CD4-positive, alpha-beta T cell treated with Interleukin-6 at 100 ng/mL for 8 hours (primary cell): ENCODE measurements at places on chromosomes 16 and 17.
A peak's percentile ranks its signal among the peaks of the same experiment; 100 is the strongest.

- DNase-seq = no peak
Measured at GRCh38 chr17:21674242-21674731, 18.0 kb upstream of the KCNJ18 start.

DNA sequence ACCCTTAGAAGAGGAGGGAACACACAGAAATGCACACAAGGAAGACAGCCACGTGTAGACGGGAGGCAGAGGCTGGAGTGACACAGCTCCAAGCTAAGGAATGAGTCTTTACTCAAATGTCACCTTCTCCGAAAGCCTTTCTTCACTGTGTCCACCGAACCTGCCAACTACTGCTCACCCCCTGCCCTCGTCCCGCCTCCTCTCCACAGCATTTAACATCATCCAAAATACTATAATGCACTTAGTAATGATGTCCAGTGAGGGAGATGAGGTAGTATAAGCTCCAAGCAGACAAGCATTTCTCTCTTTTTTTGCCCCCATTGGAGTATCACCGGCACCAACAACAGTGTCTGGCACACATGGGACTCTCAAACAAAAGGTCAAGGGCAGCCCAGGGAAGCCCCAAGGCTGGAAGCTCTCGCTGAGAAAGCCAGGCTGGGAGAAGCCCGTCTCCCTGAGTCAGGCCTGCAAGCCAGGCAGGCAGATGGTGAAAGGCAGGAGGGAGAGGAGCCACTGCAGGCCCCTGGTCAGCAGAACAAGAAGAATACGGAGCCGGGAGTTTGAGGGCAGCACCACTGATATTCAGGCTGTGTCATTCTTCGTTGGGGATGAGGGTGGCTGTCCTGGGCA is 25.9 kb downstream of the ZFHX3 start:
- DNase-seq = no peak

DNA sequence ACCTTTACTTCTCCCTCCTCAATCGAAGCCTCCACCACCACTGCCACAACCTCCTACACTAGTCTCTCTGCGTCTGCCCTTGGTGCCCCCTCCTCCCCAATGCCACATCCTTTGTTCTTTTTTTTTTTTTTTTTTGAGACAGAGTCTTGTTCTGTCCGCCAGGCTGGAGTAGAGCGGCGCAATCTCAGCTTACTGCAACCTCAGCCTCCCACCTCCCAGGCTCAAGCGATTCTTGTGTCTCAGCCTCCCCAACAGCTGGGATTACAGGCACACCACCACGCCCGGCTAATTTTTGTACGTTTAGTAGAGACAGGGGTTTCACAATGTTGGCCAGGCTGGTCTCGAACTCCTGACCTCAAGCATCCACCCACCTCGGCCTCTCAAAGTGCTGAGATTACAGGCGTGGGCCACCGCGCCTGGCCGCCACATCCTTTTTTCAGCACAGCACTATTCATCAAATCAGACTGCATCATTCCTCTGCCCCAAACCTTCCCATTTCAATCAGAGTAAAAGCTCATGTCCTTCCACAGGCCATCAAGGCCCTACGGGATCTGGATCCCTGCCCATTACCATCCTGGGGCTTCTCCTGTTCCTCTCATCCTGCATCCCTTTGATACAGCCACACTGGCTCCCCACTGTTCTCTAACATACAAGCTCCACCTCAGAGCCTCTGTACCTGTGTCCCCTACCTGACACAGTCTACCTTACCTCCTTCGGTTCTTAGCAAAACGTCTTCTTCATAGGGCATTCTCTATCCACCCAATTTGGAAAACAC is 2.0 kb downstream of the KLHL11 start:
- DNase-seq = peak; percentile 33

DNA sequence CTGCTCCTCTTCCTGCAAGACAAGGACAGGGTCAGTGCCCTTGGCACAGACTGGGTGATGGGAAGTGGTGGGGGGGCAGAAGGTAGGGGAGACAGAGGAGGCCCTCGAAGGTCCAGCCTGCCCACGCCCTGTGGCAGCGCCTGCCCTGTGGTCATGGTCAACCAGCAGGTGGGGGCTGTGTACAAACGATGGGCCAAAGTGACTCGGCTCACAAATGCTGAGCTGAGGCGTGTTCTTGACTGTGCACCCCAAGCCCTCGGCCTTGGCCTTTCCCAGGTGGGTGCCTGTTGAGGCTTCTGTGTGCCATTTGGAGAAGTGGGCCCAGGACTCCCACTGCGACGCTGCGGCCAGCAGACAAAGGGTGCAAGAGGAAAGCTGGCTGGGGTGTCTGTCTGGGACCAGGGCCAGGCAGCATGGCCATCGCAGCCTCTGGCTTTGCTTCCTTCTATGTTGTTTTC is 22.6 kb downstream of the MXRA7 start:
- DNase-seq = no peak

DNA sequence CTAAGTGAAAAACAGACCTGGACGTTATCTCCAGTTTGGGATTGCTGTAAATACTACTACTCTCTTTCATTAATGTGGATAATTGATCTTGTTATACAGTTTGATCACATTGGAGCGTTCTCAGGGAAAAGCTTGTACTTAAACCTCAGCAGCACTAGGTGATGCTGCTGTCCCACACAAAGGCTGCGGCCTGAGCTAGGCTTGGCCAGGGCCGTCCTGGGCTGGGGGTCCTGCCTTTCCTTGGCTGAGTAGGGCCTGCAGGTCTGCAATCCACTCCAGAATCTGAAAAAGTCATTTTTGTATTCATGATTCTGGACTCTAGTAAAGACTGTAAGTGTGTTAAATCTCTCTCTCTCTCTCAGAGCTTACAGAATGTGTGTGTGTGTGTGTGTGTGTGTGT is 23.7 kb upstream of the PMFBP1 start:
- DNase-seq = no peak

DNA sequence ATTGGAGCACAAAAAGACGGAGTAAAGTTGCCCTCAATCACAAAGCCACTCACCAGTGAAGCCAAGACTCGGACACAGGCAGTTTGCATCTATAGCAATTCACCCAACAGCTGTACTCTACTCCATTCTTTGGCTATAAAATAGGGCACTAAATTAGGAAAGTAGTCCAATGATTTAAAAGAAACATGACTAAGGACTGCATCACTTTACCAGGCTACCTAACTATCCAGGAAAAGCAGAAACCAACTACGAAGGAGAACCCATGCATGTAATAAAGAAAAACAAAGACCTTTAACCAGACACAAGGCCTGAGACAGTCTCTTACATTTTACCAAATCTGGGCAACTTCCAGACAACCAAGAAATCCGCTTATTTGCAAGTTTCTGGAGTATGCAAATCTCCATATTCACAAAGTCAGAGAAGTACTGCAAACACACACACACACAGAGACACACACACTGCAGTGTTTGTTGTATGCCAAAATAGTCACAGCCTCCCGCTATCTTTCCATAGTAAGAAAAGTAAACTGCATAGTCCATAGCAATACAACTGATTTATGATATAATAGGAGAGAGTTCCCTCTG is 59.8 kb downstream of the CDH11 start:
- no peak for DNase-seq

DNA sequence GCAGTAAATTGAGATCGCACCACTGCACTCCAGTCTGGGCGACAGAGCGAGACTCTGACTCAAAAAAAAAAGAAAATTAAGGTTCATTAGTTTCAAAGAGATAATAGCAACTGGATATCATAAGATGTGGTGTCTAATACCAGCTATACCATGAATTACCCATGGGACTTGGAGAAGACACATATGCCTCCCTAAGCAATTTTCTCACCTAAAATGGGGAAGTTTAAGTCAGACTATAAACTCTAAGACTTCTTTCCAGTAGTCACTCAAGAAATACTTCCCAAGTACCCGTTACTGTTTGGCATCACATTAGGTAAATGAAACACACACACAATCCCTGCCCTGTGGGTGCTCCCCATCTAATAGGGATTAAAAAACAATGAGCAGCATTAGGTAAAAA is 22.6 kb downstream of the SMURF2 start:
- no peak for DNase-seq

DNA sequence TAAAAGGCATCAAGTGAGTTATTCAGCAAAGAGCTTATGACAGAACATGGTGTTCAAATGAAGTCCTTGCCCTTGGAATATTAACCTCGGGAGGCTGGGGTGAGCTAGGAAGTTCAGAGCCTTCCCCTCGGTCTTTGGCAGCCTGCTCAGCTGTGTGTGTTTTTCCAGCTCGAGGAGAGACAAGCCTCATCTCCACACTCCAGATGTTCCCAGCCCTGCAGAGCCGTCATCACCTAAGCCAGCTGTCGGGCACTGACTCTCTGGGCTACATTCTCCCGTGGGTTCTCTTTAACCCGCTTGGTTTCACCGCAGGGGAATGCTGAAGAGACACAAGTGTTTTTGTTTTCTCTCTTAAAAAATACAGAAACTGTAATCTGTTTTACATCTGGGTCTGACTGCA is 47.1 kb downstream of the IRX3 start:
- no peak for DNase-seq

DNA sequence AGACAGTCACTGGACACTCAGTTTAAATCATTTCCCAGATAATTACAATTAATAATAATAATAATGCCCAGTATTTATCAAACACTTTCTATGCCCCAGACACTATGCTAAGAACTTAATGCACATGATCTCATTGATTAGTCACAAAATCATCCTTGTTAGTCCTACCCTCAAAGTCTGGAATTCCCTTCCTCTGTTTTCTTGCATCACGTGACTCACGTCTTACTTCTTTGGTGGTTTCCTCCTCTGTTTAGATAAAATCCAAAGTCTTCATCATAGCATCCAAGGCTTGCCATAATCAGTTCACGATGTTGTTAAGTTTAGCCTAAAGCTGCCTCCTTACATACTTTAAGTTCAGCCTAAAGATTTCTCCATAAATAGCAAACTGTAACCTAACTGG is 471.9 kb downstream of the PMP22 start:
- no peak for DNase-seq

DNA sequence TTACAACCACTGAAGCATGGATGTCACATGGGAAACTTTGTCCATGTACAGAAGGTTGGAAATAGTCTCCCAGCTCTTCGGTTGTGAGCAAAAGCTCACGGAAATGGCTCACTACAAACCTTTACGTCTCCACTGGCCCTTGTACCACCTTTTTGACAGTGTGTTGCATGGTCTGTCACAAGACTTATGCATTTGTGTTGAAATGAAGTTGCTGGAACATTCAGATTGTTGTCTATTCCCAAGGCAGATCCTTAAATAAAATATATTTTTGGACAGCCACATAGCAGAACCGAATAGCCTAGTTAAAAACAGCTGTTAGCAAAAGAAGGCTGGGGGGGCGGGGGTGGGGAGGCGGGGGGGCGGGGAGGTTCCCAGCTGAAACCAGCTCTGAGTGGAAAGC is 39.2 kb downstream of the KNOP1 start:
- no peak for DNase-seq

GRCh38 chr16:77822661-77823060 is 34.3 kb downstream of the VAT1L start:
- no peak for DNase-seq

- DNase-seq = no peak
Measured at GRCh38 chr16:11414815-11415775, 69.8 kb downstream of the RMI2 start.

- no peak for DNase-seq
Measured at GRCh38 chr16:8925455-8925854, 38.3 kb downstream of the USP7 start.

DNA sequence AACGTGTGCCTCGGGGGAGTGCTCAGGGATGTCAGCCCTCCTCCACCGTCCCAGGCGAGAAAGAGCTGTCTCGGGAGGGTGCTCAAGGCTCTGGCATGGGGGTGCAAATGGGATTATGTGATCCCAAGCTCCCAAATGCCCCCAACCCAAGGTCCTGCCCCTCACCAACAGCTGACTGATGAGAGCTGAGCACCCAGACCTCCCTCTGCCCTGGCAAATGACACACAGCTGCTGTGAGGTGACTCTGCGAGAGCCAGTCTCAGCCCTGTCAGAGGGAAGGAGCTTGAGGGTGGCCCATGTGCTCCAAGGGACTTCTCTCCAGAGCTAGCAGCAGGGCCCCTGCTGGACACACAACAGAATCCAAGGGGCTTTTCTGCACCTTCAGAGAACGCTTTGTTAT is 7.7 kb downstream of the CDH5 start:
- no peak for DNase-seq

DNA sequence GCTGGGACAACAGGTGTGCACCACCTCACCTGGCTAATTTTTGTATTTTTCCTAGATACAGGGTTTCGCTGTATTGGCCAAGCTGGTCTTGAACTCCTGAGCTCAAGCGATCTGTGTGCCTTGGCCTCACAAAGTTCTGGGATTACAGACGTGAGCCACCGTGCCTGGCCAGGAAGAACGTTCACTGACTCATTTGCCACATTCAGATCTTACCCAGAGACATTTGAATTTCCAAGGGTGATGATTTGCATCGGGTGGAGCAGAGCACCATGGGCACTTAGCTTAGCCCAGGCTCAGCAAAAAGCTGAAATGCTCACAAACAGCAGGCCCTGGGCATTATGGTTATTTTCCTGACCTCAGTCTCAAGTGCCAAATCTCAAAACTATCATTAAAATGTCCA is 14.5 kb upstream of the ADORA2B start:
- no peak for DNase-seq

- DNase-seq = no peak
Measured at GRCh38 chr17:42281571-42282096, 5.4 kb upstream of the STAT5B start.

DNA sequence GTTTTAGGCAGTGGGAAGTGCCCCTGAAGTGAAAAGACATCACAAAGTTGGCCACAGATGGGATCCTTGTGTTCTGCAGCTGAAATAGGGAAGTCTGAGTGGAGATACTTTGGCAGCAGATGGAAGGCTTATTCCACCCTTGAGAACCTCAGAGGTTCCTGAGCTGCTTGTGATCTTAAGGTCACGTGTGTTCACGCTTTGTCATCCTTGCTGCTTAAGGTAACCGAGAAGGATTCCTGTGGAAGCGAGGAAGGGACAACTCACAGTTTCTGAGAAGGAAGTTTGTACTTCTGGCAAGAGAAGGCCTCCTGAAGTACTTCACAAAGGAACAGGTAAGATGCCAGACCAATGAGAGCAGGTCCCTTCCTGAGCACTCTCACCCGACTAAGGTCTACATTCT is 12.2 kb downstream of the ADAP2 start:
- no peak for DNase-seq

GRCh38 chr16:53414381-53414780 is 19.9 kb upstream of the RBL2 start:
- DNase-seq = no peak

- DNase-seq = peak; percentile 49
Measured at GRCh38 chr16:30112197-30113030, 923 bp downstream of the GDPD3 start.

- no peak for DNase-seq
Measured at GRCh38 chr16:62638964-62639870, 603.0 kb upstream of the CDH8 start.

DNA sequence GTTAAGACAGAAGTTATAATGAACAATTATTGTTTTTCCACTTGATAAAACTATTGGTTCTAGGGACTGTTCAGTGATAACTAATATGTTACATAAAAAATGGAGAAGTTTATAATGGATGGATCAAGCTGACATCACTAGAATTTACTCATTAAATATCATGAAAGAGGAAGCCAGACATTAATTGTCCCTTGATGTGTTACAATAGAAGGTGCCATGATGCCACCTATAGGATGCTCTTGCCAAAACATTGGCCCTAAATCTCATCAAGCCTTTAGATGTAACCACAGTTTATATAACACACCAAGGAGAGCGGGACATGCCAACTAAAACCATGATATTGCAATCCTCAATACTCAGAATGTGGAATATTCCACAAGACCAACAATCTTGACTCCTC is 147.9 kb upstream of the MON1B start:
- DNase-seq = no peak

- DNase-seq = no peak
Measured at GRCh38 chr17:13590441-13590840, 11.3 kb downstream of the HS3ST3A1 start.

- DNase-seq = no peak
Measured at GRCh38 chr16:66069587-66069986, 296.9 kb upstream of the CDH5 start.
